ENCODE measurements at places on chromosomes 13 and 19. TPM values are rescaled to one million over a fixed set of nuclear protein-coding genes. Genes with fewer than 3 reads are reported as not detected.

- DNase-seq, result no peak
Observed at GRCh38 chr13:97091196-97091595, 96.9 kb upstream of the OXGR1 start.

DNA sequence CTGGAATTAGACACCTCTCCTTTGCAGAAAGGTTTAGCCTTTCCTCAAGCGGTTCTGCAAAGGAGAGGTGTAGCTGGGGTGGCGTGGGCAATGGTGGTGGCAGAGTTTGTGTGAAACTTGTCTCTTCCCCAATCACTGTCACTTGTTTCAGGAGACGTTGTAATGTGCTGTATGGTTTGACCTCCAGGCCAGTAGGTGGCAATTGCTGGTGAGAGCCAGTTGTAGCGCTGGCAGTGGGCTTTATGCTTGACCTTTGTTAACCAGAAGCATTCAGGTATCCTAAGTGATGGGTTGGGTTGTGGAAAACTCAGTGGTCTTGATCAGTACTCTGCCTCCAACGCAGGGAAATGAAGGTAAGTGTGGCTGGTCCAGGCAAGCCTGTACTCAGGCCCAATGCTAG is 12.7 kb upstream of the LILRA5 start:
- DNase-seq, result no peak

Gene CACNG6
- 0.15 TPM for total RNA-seq

- no peak for DNase-seq
Observed at GRCh38 chr19:15696654-15697194, 23.8 kb downstream of the CYP4F12 start.

GRCh38 chr13:26881154-26881553 is 120.6 kb upstream of the GPR12 start:
- no peak for DNase-seq

- no peak for DNase-seq
Observed at GRCh38 chr13:109587689-109588088, 198.7 kb downstream of the IRS2 start.
